ENCODE measurements at places on chromosomes 4 and X. TPM values are rescaled to one million over a fixed set of nuclear protein-coding genes. Genes with fewer than 3 reads are reported as not detected.

DNA sequence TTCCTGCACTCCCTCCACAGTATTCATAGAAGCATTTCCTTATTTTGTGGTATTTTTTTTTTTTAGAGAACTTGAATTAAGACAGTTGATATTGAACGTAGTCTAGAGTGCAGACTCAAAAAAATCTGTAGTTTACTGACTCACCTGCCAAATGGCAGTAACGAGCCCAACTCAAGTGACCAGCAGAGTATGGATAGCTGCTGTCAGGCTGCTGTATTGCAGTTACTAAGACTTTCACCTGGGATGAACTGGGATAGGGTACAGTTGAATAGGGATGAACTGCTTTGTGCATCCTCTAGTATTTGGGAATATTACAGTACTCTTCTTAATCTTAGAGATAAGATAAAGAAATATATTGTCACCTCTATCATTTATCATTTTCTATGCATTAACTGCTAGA is 7.0 kb upstream of the SLC7A11 start:
- no peak overlapping the region for H3K4me3 ChIP-seq
- H3K27ac ChIP-seq, result no peak overlapping the region
- DNase-seq, result no peak

DNA sequence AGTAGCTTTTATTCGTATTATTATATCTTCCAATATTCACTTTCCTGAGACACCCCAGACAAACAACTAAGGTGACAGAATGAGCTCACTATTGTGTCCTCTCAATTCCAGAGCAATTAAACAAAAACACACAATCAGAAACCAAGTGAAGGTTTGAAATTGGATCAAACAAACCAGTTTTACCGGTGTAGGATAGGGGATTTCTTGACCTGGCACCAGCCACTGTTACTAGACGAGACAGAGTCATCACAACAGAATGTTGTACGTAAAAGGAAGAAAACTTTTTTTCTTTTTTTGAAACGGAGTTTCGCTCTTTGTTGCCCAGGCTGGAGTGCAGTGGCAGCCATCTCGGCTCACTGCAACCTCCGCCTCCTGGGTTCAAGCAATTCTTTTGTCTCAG is 43.7 kb downstream of the LDOC1 start:
- DNase-seq, result no peak
- no peak overlapping the region for H3K4me3 ChIP-seq
- no peaks in the 10 kb centered on the region for H3K4me1 ChIP-seq
- H3K36me3 ChIP-seq, result no peaks in the 10 kb centered on the region

- no peak for DNase-seq
- H3K27me3 ChIP-seq, result no peaks in the 10 kb centered on the region
- H3K36me3 ChIP-seq, result no peaks in the 10 kb centered on the region
- H3K4me3 ChIP-seq, result no peak overlapping the region
- H3K4me1 ChIP-seq, result peaks cover 37% of the 10 kb centered on the region
Measured at GRCh38 chr4:156974264-156974663, 2.7 kb upstream of the PDGFC start.

GRCh38 chr4:151672996-151673395 is 87.8 kb downstream of the GATB start:
- no peaks in the 10 kb centered on the region for H3K36me3 ChIP-seq
- no peak overlapping the region for H3K27ac ChIP-seq
- no peak overlapping the region for H3K4me3 ChIP-seq
- no peaks in the 10 kb centered on the region for H3K4me1 ChIP-seq

DNA sequence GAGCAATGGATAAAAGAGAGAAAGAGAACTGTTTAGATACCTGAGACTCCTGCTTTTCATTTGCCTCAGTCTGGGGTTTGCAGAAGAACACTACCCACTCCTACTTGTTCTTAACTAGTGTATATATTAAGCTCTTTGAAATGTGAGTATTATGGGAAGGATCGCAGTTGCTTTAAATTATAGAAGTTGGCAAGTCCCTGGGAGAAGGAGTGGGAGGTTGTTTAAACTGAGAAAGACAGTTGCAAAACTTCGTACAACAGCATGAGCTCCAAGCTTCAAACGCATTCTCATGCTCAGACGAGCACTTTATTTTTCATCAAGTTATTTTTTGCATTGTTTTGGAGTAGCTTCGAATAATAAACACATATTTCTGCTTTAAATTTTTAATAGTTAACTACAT is 88.1 kb upstream of the C1QTNF7 start:
- H3K4me1 ChIP-seq, result no peaks in the 10 kb centered on the region
- DNase-seq, result no peak
- no peak overlapping the region for H3K27ac ChIP-seq
- H3K27me3 ChIP-seq, result no peaks in the 10 kb centered on the region
- no peaks in the 10 kb centered on the region for H3K36me3 ChIP-seq
- no peak overlapping the region for H3K4me3 ChIP-seq

DNA sequence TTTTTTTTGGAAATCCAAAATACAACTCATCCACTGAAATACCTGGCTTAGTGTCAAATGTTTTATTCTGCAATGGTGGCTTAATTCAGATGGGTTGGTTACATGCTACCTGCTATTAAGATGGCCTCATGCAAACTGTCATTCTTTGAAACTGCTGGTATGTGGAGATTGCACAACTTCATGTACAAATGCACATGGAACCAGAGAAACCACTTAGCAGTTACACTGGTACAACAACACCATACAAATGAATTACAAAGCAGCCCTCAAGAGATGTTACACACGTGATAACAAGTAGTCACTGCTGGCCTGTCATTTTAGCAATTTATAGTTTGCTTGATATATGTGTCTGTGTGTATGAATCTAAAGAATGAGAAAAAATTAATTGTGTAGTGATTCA is 84.6 kb upstream of the STS start:
- H3K27me3 ChIP-seq, result no peaks in the 10 kb centered on the region
- no peak overlapping the region for H3K27ac ChIP-seq
- no peak for DNase-seq
- no peaks in the 10 kb centered on the region for H3K36me3 ChIP-seq

DNA sequence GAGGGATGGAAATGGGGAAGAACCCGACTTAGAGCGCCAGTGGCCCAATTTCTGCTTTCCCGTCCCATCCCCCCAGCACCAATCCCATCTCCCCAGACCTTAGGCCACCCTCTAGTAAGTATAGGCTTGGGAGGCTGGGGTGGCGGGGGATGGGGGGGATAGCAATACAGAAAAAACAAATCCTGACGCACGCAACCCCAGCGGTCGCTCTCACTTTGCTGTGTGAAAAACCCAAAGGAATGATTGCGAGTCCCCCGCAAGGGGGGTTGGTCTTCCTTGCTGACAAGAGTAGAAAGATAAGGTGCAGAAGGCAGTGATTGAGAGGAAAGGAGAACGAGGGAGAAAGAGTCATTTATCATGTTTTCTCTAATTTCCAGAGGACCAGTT is 863 bp downstream of the CPE start:
- no peaks in the 10 kb centered on the region for H3K36me3 ChIP-seq
- H3K4me1 ChIP-seq, result no peaks in the 10 kb centered on the region
- H3K4me3 ChIP-seq, result peak overlapping the region; percentile 66
- H3K27ac ChIP-seq, result peak overlapping the region; percentile 66

- DNase-seq, result no peak
- no peak overlapping the region for H3K27ac ChIP-seq
- no peaks in the 10 kb centered on the region for H3K27me3 ChIP-seq
- no peaks in the 10 kb centered on the region for H3K36me3 ChIP-seq
Measured at GRCh38 chr4:127634181-127634580, 1.4 kb downstream of the INTU start.

- no peaks in the 10 kb centered on the region for H3K36me3 ChIP-seq
- no peaks in the 10 kb centered on the region for H3K27me3 ChIP-seq
- DNase-seq, result no peak
- peaks cover 10% of the 10 kb centered on the region for H3K4me1 ChIP-seq
- H3K27ac ChIP-seq, result no peak overlapping the region
- no peak overlapping the region for H3K4me3 ChIP-seq
Measured at GRCh38 chr4:118285931-118286330, 66.9 kb downstream of the PRSS12 start.

DNA sequence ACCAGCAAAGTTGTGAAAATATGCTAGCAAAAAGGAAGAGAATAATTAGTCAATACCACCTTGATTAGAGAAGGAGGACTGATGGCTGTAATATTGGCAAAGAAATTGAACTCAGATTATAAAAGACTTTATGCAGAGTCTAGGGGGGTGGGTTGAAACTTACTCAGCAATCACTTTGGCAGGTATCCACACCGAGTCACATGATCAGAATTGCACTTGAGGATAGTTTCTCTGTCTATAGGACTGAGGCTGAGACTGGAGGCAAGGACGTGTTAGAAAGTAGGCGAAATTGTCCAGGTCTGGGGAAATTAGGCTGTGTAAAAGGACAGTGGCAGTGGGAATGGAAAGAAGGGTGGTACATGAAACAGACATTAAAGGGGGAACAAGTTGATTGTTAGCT is 284.4 kb downstream of the ARHGAP24 start:
- no peaks in the 10 kb centered on the region for H3K36me3 ChIP-seq
- H3K4me1 ChIP-seq, result peaks cover 8% of the 10 kb centered on the region
- no peaks in the 10 kb centered on the region for H3K27me3 ChIP-seq
- H3K4me3 ChIP-seq, result no peak overlapping the region
- DNase-seq, result no peak
- H3K27ac ChIP-seq, result no peak overlapping the region

- H3K36me3 ChIP-seq, result no peaks in the 10 kb centered on the region
- no peak overlapping the region for H3K4me3 ChIP-seq
- no peaks in the 10 kb centered on the region for H3K27me3 ChIP-seq
Measured at GRCh38 chr4:152138451-152138850, 377.6 kb upstream of the GATB start.

GRCh38 chrX:72346302-72346949 is 40.7 kb upstream of the CITED1 start:
- no peaks in the 10 kb centered on the region for H3K4me1 ChIP-seq
- H3K4me3 ChIP-seq, result no peak overlapping the region
- H3K36me3 ChIP-seq, result peaks cover 9% of the 10 kb centered on the region
- DNase-seq, result no peak

- H3K36me3 ChIP-seq, result peaks cover 8% of the 10 kb centered on the region
- no peak for DNase-seq
- no peak overlapping the region for H3K4me3 ChIP-seq
- no peaks in the 10 kb centered on the region for H3K27me3 ChIP-seq
- no peak overlapping the region for H3K27ac ChIP-seq
Measured at GRCh38 chr4:148192526-148192925, 249.7 kb downstream of the NR3C2 start.

GRCh38 chr4:105058177-105058812 is 88.4 kb upstream of the TET2 start:
- H3K36me3 ChIP-seq, result no peaks in the 10 kb centered on the region
- no peak for DNase-seq
- H3K27ac ChIP-seq, result no peak overlapping the region
- H3K4me3 ChIP-seq, result no peak overlapping the region

DNA sequence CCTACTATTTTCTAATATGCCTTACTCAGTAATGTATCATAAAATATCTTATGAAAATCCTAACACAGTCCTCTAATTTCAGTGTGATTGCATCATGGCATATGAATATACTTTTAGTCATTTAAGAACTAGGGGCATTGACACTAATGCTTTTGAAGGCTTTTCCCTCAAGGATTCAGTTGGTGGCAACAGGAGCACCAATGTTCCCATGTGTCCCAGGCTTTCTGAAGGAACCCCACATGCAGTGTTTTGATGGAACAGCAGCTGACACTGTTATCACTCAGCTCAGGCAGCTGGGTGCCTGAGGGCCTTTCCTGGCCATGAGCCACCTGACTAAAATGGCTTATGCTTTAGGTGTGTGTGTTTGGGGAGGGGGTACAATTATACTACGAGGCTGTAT is 348.3 kb downstream of the ARHGAP24 start:
- no peak overlapping the region for H3K27ac ChIP-seq
- no peak overlapping the region for H3K4me3 ChIP-seq
- peaks cover 57% of the 10 kb centered on the region for H3K4me1 ChIP-seq
- no peaks in the 10 kb centered on the region for H3K27me3 ChIP-seq

DNA sequence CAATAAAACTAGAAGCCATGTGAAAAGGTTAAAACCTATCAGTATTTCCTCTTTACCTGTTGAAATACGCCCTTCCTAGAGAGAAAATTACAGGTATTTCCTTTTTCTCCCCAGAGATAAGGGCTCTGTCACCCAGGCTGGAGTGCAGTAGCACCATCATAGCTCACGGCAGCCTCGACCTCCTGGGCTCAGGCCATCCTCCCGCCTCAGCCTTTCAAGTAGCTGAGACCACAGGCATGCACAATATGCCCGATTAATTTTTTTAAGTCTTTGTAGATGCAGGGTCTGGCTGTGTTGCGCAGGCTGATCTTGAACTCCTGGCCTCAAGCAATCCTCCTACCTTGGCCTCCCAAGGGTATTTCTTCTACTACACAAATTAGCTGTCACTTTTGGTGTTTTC is 154.4 kb downstream of the HNRNPD start:
- no peak overlapping the region for H3K27ac ChIP-seq
- H3K36me3 ChIP-seq, result no peaks in the 10 kb centered on the region
- no peaks in the 10 kb centered on the region for H3K4me1 ChIP-seq
- H3K27me3 ChIP-seq, result no peaks in the 10 kb centered on the region
- no peak overlapping the region for H3K4me3 ChIP-seq

DNA sequence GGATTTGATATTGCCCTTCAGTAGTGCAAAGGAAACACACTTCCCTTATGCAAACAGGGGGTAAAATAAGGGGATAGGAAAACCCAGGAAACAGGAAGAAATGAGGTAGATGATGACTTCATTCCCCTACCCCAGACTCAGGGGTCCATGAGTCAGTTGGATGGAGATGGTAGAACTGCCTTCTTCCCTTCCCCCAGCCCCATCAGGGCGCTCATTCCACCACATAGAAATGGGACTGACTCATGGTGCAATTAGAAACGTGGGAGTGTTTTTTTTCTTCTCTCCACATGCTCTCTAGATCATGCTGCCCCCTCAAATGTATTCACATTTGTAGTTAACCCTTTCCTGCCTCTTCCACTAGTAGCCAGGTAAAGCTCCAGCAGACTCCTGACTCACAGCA is 23.1 kb upstream of the ARMCX2 start:
- H3K27ac ChIP-seq, result no peak overlapping the region
- H3K27me3 ChIP-seq, result no peaks in the 10 kb centered on the region
- no peak overlapping the region for H3K4me3 ChIP-seq
- H3K4me1 ChIP-seq, result no peaks in the 10 kb centered on the region

- H3K27ac ChIP-seq, result no peak overlapping the region
- no peak overlapping the region for H3K4me3 ChIP-seq
- DNase-seq, result no peak
- no peaks in the 10 kb centered on the region for H3K4me1 ChIP-seq
Measured at GRCh38 chr4:73676861-73677323, 56.7 kb upstream of the RASSF6 start.

Gene PPEF1
- not detected for total RNA-seq

Gene SPARCL1
- total RNA-seq, result 312 TPM

Gene USP17L27
- total RNA-seq, result not detected

Gene UGT2A1
- total RNA-seq, result not detected

Gene PCDH7
- total RNA-seq, result 26.0 TPM

Gene PDCL2
- total RNA-seq, result not detected

Gene IL2RG
- 5.4 TPM for total RNA-seq

Gene TSPAN5
- total RNA-seq, result 30.8 TPM

Gene LRIT3
- total RNA-seq, result 0.44 TPM

All from tibial nerve (tissue), 4 donors.